ENCODE measurements at places on chromosomes 11 and 22.

- DNase-seq = peak; percentile 53
Measured at GRCh38 chr22:39940757-39941305, 19.4 kb upstream of the TMA7B start.

DNA sequence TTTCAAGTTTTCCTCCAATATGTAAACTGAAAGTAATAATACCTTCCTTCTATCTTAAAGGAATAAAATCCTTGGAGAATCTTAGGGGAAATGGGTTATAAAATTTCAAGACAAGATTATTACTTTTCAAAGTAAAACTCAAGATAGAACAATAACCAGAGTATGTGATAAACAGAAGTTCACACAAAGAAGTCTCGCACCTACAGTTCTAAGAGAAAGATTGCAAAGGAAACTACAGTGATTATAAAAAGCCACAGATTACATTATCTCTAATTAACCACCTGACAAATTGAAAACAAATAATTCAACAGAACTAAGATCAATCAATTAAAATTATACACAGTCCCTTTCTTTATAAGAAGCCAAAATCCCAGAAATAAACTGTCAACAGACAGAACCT lies 34.0 kb downstream of the AMBRA1 start:
- DNase-seq = no peak

DNA sequence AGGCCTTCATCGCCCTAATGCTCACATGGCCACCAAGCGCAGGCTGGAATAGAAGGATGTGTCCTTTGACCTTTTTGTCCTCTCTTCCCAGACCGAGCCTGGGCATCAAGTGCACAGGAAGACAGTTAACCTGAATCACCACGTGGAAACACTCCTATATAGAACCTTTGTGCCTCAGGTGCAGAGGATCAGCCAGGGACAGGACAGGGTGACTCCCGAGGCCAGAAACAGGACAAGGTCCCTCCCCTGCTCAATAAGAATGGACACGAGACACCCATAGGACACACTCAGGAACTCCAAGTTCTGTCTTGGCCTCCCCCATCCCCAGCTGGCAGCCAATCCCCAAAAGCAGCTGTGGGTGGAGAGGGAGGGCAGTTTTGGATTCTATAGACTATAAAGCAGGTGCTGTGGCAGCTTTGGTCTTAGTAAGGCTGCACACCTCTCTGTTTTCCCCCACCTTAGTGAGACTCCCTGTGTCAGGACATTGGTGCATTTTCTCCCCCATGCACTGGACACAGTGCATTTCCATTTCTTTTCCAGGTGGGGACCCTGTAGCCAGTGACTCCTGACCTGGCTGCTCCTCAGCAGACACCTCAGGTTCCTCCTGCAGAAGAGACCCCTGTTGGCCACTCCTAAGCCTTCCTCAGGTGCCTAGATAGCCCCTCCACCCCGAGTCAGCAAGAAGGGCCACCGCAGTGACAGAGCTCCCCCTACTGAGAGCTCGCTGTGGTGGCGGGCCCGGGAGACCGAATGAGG lies 43.6 kb upstream of the POU2AF1 start:
- peak; percentile 90 for DNase-seq

DNA sequence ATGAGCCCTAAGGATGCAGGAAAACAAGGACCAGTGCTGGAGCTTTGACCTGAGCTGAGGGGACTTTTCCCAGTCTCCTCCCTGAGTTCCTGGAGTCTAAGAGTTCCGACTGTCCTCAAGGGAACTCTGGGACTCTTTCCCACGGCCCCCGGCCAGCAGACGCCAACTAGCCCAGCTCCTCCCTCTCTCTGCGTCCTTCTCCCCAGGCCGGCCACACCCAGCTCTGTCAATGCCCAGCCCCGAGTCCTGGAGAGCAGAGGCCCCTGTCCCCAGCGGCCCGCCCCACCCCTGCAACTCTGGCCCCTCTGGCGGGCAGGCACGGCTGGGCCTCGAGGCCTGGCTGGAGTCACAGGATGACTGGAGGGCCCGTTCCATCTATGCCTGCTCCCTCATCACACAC lies 29.8 kb downstream of the NECTIN1 start:
- no peak for DNase-seq

- DNase-seq = no peak
Measured at GRCh38 chr22:44520465-44521094, 22.5 kb upstream of the RTL6 start.
